Mesothelial cell of epicardium (in vitro differentiated cells): ENCODE measurements at places on chromosomes 11 and 22. TPM values are rescaled to one million over a fixed set of nuclear protein-coding genes. Genes with fewer than 3 reads are reported as not detected.

- H3K27ac ChIP-seq: no peak overlapping the region
- H3K4me3 ChIP-seq: no peak overlapping the region
- peaks cover 7% of the 10 kb centered on the region for H3K4me1 ChIP-seq
- DNase-seq: no peak
Observed at GRCh38 chr11:62108017-62108750, 15.6 kb upstream of the INCENP start.

Gene NPTXR
- 9.6 to 10.3 TPM (median 10.1 TPM) in 3 replicates for total RNA-seq

- peak overlapping the region; percentile 83 for H3K4me3 ChIP-seq
- no peaks in the 10 kb centered on the region for H3K36me3 ChIP-seq
- H3K27me3 ChIP-seq: no peaks in the 10 kb centered on the region
- peaks cover 29% of the 10 kb centered on the region for H3K4me1 ChIP-seq
- DNase-seq: no peak
Observed at GRCh38 chr11:64229090-64229743, 1.1 kb upstream of the DNAJC4 start.

Gene SAA4
- not detected in 3 replicates for total RNA-seq

- no peak for DNase-seq
- no peak overlapping the region for H3K4me3 ChIP-seq
- peak overlapping the region; percentile 36 for H3K27ac ChIP-seq
- no peaks in the 10 kb centered on the region for H3K27me3 ChIP-seq
Observed at GRCh38 chr11:33147559-33147958, 13.7 kb downstream of the CSTF3 start.

Gene IFTAP
- total RNA-seq: 31.7 to 40.5 TPM (median 34.0 TPM) in 3 replicates

DNA sequence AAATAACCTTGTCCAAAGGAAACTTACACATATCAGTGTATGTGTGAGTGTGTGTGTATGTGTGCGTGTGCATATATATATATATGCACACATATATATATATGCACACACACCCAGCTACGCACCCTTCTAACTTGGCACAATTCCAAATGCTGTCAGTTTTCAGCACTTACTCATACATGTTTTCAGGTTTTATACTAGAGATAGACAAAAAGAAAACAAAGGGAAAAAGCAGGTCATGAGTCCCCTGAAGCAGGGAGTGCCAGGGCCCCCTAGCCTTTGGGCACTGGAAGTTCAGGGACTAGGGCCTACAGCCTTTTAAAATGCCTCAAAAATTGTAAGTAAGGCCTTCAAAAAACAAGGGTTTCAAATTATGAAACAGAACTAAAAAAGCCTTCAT is 265.4 kb downstream of the CADM1 start:
- H3K27me3 ChIP-seq: no peaks in the 10 kb centered on the region
- peaks cover 55% of the 10 kb centered on the region for H3K4me1 ChIP-seq

Gene CALCB
- 0.11 TPM in 1 of 3 replicates, not detected in the others for total RNA-seq

DNA sequence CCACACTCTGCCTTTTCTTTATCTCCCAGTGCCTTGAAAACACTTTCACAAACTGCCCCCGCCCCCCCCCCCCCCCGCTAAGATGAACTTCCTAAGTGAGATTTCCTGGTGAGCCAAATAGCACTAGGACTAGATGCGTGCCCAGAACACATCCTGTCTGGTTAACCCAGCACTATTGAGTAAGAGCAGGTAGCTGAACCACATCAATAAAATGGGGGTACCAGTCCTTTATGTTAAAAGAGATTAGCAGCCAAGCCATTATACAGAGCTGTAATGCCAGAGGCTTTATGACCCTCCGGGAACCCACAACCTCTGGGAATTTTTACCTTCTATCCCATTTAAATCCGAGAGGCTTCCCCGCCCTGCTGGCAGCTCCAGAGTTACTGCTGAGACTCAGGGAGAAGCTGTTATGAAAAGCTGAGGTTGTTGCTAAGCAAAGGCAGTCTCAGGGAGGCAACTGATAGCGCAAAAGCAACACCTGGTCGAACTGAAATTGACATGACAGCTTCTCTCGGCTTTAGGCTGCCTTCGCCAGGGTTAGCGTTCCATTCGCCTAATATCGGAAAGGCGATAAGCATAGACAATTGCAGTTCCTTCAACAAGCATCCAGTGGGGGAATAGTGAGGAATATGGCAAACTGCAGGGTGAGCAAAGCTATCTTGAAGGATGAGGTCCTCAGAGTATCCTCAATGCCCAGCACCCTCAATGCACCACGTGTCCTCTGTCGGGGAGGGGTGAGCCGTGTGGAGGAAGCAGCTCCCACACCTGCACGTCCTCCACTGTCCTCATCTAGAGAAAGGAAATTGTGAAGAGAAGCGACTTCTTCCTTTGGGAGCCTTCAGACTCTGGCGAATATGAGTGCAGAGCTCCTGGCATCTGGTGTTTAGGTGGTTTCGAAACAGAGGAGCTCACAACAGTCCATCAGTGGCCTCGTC is 977.0 kb downstream of the NTM start:
- no peaks in the 10 kb centered on the region for H3K36me3 ChIP-seq
- H3K27me3 ChIP-seq: peaks cover 40% of the 10 kb centered on the region
- H3K4me1 ChIP-seq: no peaks in the 10 kb centered on the region
- H3K4me3 ChIP-seq: no peak overlapping the region
- no peak for DNase-seq

- H3K4me1 ChIP-seq: peaks cover 42% of the 10 kb centered on the region
- no peaks in the 10 kb centered on the region for H3K27me3 ChIP-seq
- H3K36me3 ChIP-seq: no peaks in the 10 kb centered on the region
Observed at GRCh38 chr11:17816232-17816931, 81.8 kb downstream of the KCNC1 start.

- H3K4me1 ChIP-seq: peaks cover 7% of the 10 kb centered on the region
- H3K27ac ChIP-seq: no peak overlapping the region
- H3K27me3 ChIP-seq: no peaks in the 10 kb centered on the region
- no peak for DNase-seq
- H3K36me3 ChIP-seq: no peaks in the 10 kb centered on the region
Observed at GRCh38 chr22:39088685-39089032, 8.4 kb upstream of the APOBEC3H start.

- no peaks in the 10 kb centered on the region for H3K36me3 ChIP-seq
- no peaks in the 10 kb centered on the region for H3K27me3 ChIP-seq
- no peak for DNase-seq
- no peak overlapping the region for H3K27ac ChIP-seq
Observed at GRCh38 chr22:40107851-40108378, 69.8 kb upstream of the TNRC6B start.

DNA sequence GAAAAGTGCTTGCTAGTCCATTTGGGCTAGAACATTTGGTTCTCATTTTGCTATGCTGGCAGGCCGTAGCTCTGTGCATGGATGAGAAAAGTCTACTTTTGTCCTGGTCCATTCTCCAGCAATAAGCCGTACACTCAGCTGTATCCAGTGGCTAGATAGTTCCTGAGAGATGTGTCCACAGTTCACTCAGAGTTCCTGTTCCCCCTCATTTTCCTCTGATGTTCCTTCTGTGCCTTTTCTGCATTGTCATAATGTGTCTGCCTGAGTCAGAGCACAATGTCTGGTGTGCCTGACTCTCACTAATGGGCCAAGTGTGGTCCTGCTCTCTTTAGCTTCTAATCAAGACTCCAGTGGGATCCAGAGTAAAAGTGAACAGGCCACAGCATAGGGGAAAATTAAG is 215.7 kb upstream of the CTSC start:
- H3K4me3 ChIP-seq: no peak overlapping the region
- DNase-seq: no peak
- H3K27ac ChIP-seq: peak overlapping the region; percentile 74
- no peaks in the 10 kb centered on the region for H3K36me3 ChIP-seq
- H3K27me3 ChIP-seq: no peaks in the 10 kb centered on the region
- H3K4me1 ChIP-seq: peaks cover 40% of the 10 kb centered on the region

- no peak for DNase-seq
- no peak overlapping the region for H3K27ac ChIP-seq
- H3K27me3 ChIP-seq: no peaks in the 10 kb centered on the region
- H3K4me3 ChIP-seq: no peak overlapping the region
- H3K36me3 ChIP-seq: no peaks in the 10 kb centered on the region
Observed at GRCh38 chr11:925158-925495, 543 bp upstream of the AP2A2 start.

GRCh38 chr22:26442086-26442756 is 13.2 kb downstream of the ASPHD2 start:
- no peak overlapping the region for H3K27ac ChIP-seq
- no peak overlapping the region for H3K4me3 ChIP-seq
- DNase-seq: no peak
- H3K36me3 ChIP-seq: no peaks in the 10 kb centered on the region
- no peaks in the 10 kb centered on the region for H3K4me1 ChIP-seq

Gene FJX1
- total RNA-seq: 70.7 to 73.1 TPM (median 72.8 TPM) in 3 replicates

- no peaks in the 10 kb centered on the region for H3K4me1 ChIP-seq
- DNase-seq: no peak
- peaks cover 27% of the 10 kb centered on the region for H3K36me3 ChIP-seq
- H3K27me3 ChIP-seq: no peaks in the 10 kb centered on the region
- H3K27ac ChIP-seq: no peak overlapping the region
Observed at GRCh38 chr22:38739300-38740055, 16.3 kb downstream of the SUN2 start.

GRCh38 chr11:72683782-72684200 is 9.6 kb upstream of the PDE2A start:
- peaks cover 20% of the 10 kb centered on the region for H3K27me3 ChIP-seq
- no peak overlapping the region for H3K4me3 ChIP-seq
- H3K4me1 ChIP-seq: peaks cover 8% of the 10 kb centered on the region
- DNase-seq: peak; percentile 85

DNA sequence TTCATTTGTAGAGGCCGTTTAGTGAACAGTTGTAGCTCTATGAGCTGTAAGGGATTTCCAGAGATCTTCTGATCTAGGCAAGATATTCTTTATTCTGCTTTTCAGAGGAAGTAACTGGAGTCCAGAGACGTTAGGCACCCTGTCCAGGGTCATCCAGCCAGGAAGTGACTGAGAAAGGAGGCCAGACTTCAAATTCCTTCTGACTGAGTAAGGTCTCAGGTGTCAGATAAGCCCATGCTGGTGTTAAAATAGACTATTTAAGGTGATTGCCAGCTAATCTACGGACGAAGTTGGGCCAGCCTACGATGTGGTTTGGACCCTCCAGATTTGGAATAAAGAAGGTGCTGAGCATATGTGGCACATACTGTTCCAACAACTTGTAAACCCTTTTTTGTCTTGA is 54.6 kb downstream of the GRIK4 start:
- H3K36me3 ChIP-seq: no peaks in the 10 kb centered on the region
- no peak overlapping the region for H3K27ac ChIP-seq
- DNase-seq: no peak
- peaks cover 11% of the 10 kb centered on the region for H3K4me1 ChIP-seq
- peaks cover 77% of the 10 kb centered on the region for H3K27me3 ChIP-seq
- no peak overlapping the region for H3K4me3 ChIP-seq

- H3K4me3 ChIP-seq: no peak overlapping the region
- peaks cover 5% of the 10 kb centered on the region for H3K4me1 ChIP-seq
- no peak for DNase-seq
- H3K27ac ChIP-seq: no peak overlapping the region
- H3K27me3 ChIP-seq: no peaks in the 10 kb centered on the region
Observed at GRCh38 chr11:98725471-98725870, 295.3 kb upstream of the CNTN5 start.
